Tibial artery (tissue), 4 donors: ENCODE measurements at places on chromosomes 16 and 17.

DNA sequence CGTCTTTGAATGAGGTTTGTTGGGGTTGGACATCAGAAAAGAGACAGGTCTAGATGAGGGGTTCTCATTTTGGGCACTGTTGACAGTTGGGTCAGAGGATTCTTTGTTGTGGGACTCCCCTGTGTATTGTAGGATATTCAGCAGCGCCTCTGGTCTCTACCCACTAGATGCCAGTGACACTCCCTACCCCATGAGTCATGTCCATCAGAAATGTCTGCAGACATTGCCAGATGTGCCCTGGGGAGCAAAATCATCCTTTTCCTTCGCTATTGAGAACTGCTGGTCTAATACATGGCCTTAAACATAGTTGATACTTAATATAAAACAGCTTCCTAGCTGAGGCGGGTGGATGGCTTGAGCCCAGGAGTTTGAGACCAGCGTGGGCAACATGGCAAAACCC is 3.1 kb downstream of the ABAT start:
- H3K27me3 ChIP-seq = no peaks in the 10 kb centered on the region
- H3K27ac ChIP-seq = no peak overlapping the region
- no peak overlapping the region for H3K4me3 ChIP-seq
- no peak for DNase-seq
- no peaks in the 10 kb centered on the region for H3K36me3 ChIP-seq

DNA sequence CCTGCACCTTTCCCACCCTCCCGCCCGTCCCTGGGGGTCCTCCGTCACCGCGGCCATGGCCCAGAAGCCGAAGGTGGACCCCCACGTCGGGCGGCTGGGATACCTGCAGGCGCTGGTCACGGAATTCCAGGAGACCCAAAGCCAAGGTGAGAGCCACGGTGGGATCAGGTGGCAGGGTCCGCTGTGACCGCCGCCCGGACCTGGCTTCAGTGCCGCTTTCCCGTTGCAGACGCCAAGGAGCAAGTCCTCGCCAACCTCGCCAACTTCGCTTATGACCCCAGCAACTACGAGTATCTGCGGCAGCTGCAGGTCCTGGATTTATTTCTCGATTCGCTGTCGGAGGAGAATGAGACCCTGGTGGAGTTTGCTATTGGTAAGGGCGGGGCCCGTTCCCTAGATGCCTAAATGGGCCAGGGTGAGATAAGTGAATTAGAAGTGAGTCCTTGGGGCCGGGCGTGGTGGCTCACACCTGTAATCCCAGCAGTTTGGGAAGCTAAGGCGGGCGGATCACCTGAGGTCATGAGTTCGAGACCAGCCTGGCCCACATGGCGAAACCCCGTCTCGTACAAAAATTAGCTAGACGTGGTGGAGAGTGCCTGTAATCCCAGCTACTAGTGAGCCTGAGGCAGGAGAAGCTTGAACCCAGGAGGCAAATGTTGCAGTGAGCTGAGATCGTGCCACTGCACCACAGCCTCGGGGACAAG is 617 bp downstream of the ARMC7 start:
- H3K27ac ChIP-seq = peak overlapping the region; percentile 76
- peaks cover 31% of the 10 kb centered on the region for H3K4me1 ChIP-seq
- DNase-seq = no peak
- H3K36me3 ChIP-seq = no peaks in the 10 kb centered on the region
- peak overlapping the region; percentile 78 for H3K4me3 ChIP-seq

- no peaks in the 10 kb centered on the region for H3K27me3 ChIP-seq
- H3K4me1 ChIP-seq = no peaks in the 10 kb centered on the region
- no peak overlapping the region for H3K27ac ChIP-seq
- no peak overlapping the region for H3K4me3 ChIP-seq
Measured at GRCh38 chr16:58039829-58040495, 14.4 kb downstream of the MMP15 start.

- H3K4me3 ChIP-seq = no peak overlapping the region
Measured at GRCh38 chr16:88072571-88073001, 121.4 kb downstream of the BANP start.

GRCh38 chr17:58344791-58345157 is 7.2 kb downstream of the SUPT4H1 start:
- peaks cover 67% of the 10 kb centered on the region for H3K36me3 ChIP-seq
- no peak overlapping the region for H3K4me3 ChIP-seq
- H3K27ac ChIP-seq = no peak overlapping the region
- no peaks in the 10 kb centered on the region for H3K4me1 ChIP-seq
- H3K27me3 ChIP-seq = no peaks in the 10 kb centered on the region

- no peak overlapping the region for H3K27ac ChIP-seq
- H3K4me3 ChIP-seq = no peak overlapping the region
- H3K36me3 ChIP-seq = no peaks in the 10 kb centered on the region
- no peaks in the 10 kb centered on the region for H3K4me1 ChIP-seq
- DNase-seq = no peak
Measured at GRCh38 chr17:29559640-29560039, 7.2 kb downstream of the ABHD15 start.

GRCh38 chr16:10501016-10501607 is 79.3 kb downstream of the EMP2 start:
- H3K36me3 ChIP-seq = no peaks in the 10 kb centered on the region
- H3K4me3 ChIP-seq = no peak overlapping the region
- no peak overlapping the region for H3K27ac ChIP-seq
- H3K27me3 ChIP-seq = no peaks in the 10 kb centered on the region

DNA sequence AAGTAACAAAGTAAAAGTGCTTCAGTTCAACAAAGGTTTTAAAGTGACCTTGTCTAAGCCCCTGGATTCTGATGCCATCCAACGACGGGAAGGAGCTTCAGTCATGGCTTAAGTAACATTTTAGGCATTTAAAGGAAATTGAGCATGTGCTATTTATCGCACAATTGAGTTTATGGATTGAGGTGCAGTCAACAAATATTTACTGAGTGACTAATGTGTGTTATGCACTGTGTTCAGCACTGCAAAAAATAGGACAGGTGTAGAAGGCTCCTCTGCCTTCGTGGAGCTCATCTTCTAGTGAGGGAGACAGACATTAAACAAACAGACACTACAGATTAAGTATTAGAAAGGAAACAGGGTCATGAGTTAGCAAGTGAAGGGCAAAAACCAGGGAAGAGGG is 12.5 kb downstream of the TMIGD1 start:
- no peaks in the 10 kb centered on the region for H3K27me3 ChIP-seq
- no peak for DNase-seq
- no peak overlapping the region for H3K4me3 ChIP-seq
- H3K27ac ChIP-seq = no peak overlapping the region

GRCh38 chr17:9002606-9003354 is 18.5 kb upstream of the NTN1 start:
- no peaks in the 10 kb centered on the region for H3K27me3 ChIP-seq
- no peak for DNase-seq
- H3K4me1 ChIP-seq = no peaks in the 10 kb centered on the region
- H3K27ac ChIP-seq = peak overlapping the region; percentile 24
- peak overlapping the region; percentile 57 for H3K4me3 ChIP-seq
- no peaks in the 10 kb centered on the region for H3K36me3 ChIP-seq

- no peaks in the 10 kb centered on the region for H3K27me3 ChIP-seq
- H3K36me3 ChIP-seq = no peaks in the 10 kb centered on the region
- no peaks in the 10 kb centered on the region for H3K4me1 ChIP-seq
- DNase-seq = peak; percentile 41
- no peak overlapping the region for H3K27ac ChIP-seq
Measured at GRCh38 chr17:13541032-13541480, 60.7 kb downstream of the HS3ST3A1 start.

- peak overlapping the region; percentile 21 for H3K27ac ChIP-seq
- no peaks in the 10 kb centered on the region for H3K27me3 ChIP-seq
- no peaks in the 10 kb centered on the region for H3K36me3 ChIP-seq
- DNase-seq = no peak
- peak overlapping the region; percentile 24 for H3K4me3 ChIP-seq
Measured at GRCh38 chr16:83802135-83802534, 5.6 kb upstream of the HSBP1 start.

DNA sequence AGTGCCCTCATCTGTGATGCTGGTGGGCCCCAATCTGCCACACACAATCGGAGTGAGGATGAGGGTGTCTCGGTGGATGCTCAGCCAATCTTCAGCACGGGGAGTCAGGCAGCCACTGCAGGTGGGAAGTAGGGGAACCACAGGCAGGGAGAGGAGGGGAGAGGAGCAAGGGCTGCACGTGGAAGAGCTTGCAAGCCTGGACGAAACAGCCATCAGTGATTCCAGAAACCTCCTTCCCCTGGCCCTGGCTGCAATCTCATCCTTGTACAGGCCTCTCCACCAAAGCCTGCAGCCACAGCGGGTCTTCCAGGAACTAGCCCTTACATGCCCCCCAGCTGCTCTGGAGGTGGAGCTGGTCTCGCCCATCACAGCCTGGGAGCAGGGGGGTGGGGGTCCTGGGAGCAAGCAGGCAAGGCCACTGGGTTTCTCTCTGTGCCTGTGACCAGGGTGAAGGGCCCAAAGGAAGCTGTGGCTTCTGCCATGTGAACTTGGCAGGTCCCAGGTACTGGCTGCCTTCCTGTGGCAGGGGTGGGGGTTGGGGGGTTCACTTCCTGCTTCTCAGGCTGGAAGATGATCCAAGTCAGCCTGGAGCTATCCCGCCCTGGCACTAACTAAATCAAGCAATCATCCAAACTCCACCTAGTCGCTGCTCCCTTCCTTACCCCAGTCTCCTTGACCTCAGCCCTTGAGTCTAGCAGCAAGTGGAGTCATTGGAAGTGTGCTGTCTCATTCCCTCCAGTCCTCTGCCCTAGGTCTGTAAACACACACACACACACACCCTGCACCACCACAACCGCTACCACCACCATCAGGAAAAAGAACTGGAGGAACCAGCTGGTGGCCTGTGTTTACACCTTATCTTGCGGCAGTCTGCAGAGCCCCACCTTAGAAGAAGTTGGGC is 29.4 kb upstream of the MLKL start:
- no peak overlapping the region for H3K4me3 ChIP-seq
- peaks cover 3% of the 10 kb centered on the region for H3K4me1 ChIP-seq
- DNase-seq = no peak
- no peaks in the 10 kb centered on the region for H3K36me3 ChIP-seq

GRCh38 chr17:55479903-55480302 is 31.3 kb downstream of the SMIM36 start:
- no peaks in the 10 kb centered on the region for H3K27me3 ChIP-seq
- DNase-seq = no peak
- H3K4me3 ChIP-seq = no peak overlapping the region
- no peak overlapping the region for H3K27ac ChIP-seq

DNA sequence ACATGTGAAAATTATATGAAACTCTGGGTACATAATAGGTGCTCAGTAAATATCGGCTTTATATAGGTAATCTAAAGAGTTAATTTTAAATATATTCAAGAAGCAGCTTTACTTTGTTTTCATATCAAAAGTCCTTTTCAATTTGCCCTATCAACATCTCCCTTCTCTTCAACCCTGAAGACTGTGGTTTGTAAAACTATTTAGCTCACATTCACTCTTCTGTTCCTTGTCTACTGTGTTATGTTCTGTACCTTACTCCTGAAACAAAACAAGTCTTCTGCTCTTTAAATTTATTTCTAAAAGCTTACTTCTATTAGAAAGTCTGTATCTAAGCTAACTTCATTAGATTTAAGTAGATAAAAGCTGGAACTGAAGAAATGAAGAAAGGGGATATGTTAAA is 301.7 kb upstream of the PMFBP1 start:
- no peaks in the 10 kb centered on the region for H3K36me3 ChIP-seq
- H3K4me1 ChIP-seq = no peaks in the 10 kb centered on the region
- no peak overlapping the region for H3K4me3 ChIP-seq
- no peaks in the 10 kb centered on the region for H3K27me3 ChIP-seq
- no peak for DNase-seq

DNA sequence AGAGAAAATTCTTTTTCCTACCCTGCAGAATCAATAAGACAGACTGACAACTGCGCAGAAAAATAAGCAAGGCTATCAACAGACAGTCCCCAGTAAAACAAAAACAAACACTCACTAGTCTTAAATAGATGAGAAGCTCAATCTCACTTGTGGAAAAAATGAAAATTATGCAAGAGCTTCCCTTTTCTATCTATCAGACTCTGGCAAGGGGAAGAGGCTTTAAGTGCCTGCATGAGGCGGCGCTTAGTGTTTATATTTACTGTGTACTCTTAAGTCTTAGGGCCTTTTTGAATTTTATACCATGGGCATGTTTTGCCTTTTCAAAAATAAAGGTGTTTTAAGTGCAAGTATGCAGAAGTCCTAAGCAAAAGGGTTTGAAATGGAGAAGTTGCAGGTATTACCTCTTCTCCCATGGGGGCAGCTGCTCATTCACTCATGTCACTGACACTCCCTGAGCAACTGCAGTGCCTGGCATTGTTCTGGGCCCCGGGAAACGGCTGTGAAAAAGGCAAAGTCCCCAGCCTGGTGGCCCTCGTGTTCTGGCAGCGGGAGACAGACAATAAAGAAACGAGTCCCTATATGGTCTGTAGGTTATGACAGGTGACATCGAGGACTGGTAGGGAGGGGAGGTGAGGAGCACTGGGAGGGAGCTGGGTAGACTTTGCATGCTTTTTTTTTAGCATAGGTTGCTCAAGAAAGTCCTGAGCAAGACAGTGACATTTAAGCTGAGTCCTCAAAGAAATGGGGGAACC is 35.2 kb downstream of the HSBP1 start:
- DNase-seq = no peak
- H3K27me3 ChIP-seq = no peaks in the 10 kb centered on the region
- H3K27ac ChIP-seq = no peak overlapping the region
- no peaks in the 10 kb centered on the region for H3K36me3 ChIP-seq
- H3K4me1 ChIP-seq = no peaks in the 10 kb centered on the region

- DNase-seq = no peak
- no peak overlapping the region for H3K4me3 ChIP-seq
- no peaks in the 10 kb centered on the region for H3K4me1 ChIP-seq
- no peaks in the 10 kb centered on the region for H3K27me3 ChIP-seq
Measured at GRCh38 chr16:50967827-50968612, 183.1 kb downstream of the SALL1 start.

DNA sequence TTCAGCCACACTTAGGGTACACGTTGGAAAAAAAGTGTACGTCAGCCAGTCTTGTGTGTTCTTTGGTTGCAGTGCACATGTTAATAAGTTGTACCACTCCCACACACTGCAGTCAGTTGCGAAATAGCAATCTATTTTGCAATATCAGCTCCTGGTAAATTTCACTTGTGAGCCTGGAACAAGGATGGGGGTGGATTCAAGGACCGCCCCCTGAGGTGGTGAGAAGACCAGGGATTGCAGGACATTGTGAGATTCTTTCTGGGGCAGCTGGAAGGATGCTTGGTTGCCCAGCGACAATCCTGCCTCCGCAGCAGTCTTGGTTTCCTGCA is 78.6 kb upstream of the ZFHX3 start:
- H3K36me3 ChIP-seq = no peaks in the 10 kb centered on the region
- no peak overlapping the region for H3K4me3 ChIP-seq
- H3K27me3 ChIP-seq = no peaks in the 10 kb centered on the region
- H3K27ac ChIP-seq = peak overlapping the region; percentile 18
- H3K4me1 ChIP-seq = no peaks in the 10 kb centered on the region
- peak; percentile 78 for DNase-seq

DNA sequence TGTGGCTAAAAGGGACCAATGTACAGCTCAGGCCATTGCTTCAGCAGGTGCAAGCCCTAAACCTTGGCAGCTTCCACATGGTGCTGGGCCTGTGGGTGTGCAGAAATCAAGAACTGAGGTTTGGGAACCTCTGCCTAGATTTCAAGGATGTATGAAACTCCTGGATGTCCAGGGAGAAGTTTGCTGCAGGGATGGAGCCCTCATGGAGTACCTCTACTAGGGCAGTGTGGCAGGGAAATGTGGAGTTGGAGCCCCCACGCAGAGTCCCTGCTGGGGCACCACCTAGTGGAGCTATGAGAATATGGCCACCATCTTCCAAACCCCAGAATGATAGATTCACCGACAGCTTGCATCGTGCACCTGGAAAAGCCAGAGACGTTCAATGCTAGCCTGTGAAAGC is 13.0 kb downstream of the EFCAB5 start:
- no peaks in the 10 kb centered on the region for H3K27me3 ChIP-seq
- no peak for DNase-seq
- H3K27ac ChIP-seq = no peak overlapping the region

GRCh38 chr17:16466407-16466806 is 25.6 kb downstream of the LRRC75A start:
- H3K27ac ChIP-seq = no peak overlapping the region
- no peaks in the 10 kb centered on the region for H3K27me3 ChIP-seq
- no peak overlapping the region for H3K4me3 ChIP-seq
